ENCODE measurements at places on chromosomes 16 and 17. TPM values are rescaled to one million over a fixed set of nuclear protein-coding genes. Genes with fewer than 3 reads are reported as not detected.

DNASE1L2 gene
- 0.34 TPM for polyA plus RNA-seq

HBM gene
- polyA plus RNA-seq: not detected

HOXB5 gene
- polyA plus RNA-seq: not detected

HS3ST2 gene
- polyA plus RNA-seq: 21.5 TPM

MT1G gene
- 3.9 TPM for polyA plus RNA-seq

E4F1 gene
- polyA plus RNA-seq: 15.2 TPM

PRAC1 gene
- not detected for polyA plus RNA-seq

TMEM220 gene
- polyA plus RNA-seq: 1.3 TPM

ZG16B gene
- polyA plus RNA-seq: 0.42 TPM

TBKBP1 gene
- polyA plus RNA-seq: 2.4 TPM

SCNN1B gene
- 0.90 TPM for polyA plus RNA-seq

CCNF gene
- 21.4 TPM for polyA plus RNA-seq

MSI2 gene
- 21.9 TPM for polyA plus RNA-seq

LPCAT2 gene
- polyA plus RNA-seq: 32.4 TPM

Measured in mammary epithelial cell (primary cell).